Pancreas (tissue), 10 donors: ENCODE measurements at places on chromosomes 5 and 9. TPM values are rescaled to one million over a fixed set of nuclear protein-coding genes. Genes with fewer than 3 reads are reported as not detected.

DNA sequence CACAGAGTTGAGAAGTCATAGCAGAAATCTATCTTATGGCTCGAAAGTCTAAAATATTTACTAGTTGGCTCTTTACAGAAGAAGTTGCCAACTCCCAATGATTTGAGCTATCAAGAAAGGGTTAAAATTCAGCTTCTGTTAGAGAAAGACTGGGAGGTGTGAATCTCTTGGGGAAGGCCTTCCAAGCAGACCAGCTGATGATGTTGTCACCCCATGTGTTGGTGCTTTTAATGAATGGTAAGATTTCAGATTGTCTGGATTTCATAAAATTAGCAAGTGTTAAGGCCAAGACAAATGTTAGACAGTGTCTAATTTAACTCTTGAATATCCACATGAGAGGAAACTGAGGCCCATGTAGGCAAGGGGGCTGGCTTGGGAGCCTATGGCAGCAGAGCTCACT is 63.9 kb downstream of the PPARGC1B start:
- no peak for DNase-seq

GRCh38 chr5:27038476-27038875 is at the start of gene CDH9:
Gene CDH9, minus strand, starts transcription at chr5:27038586. Its CDS starts 50,253 bp downstream, at chr5:26988333.
- peak; percentile 8 for DNase-seq

Gene PCDHGB2
- total RNA-seq, result 2.4 TPM

Gene PCDHB8
- 2.6 TPM for total RNA-seq
